ENCODE measurements at places on chromosomes 7 and 10.

DNA sequence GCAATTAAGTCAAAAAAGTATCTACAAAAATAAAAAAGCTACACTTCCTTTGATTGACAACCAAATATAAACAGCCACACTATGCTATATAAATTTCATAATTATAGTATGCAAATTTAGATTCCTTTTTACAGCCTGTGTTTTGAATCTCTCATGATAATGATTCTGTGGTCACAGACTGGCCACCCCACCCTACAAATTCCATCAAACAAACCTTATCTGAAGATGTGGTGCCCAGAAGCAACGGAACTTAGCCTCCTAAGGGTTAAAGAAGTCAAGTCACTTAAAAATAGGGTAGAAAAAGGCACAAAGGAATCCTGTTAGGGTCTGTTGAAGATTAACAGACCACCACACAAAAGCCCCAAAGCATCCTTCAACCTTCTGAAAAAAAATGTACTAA is 351.8 kb downstream of the INHBA start:
- DNase-seq, result no peak

DNA sequence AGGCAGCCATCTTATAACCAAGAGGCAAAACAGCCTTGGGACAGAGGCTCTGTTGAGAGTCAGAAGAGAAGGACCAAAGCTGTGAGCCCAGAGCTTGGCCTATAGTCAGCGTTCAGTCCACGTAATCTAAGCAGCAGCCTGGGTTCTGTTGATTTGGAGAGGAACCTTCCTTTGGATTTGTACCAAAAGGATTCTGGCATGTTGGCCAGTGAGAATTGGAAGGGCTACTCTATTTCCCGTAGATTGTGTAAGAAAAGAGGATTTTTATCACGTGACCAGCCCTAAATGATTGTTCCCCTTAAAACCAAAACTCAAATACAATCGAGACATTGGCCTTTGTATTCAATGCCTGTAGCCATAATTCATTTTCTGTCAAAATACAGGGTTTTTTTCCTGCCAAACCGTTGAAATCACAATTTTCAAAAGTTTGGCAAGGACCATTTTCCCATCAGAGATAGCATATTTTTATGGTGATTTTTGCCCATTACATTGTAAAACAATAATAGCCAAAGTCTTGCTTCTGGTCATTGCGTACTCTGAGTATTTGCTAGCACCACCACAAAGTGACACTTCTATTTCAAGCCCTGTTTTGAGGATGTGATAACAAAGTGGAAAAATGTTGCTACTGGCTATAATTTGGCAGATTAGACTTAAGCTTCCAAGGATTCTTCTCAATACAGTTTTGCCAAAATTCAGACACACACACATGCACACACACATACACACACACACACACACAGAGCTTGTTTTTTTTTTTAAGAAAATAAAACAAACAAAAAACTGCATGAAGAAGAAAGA is 23.1 kb upstream of the BMPER start:
- DNase-seq, result no peak

DNA sequence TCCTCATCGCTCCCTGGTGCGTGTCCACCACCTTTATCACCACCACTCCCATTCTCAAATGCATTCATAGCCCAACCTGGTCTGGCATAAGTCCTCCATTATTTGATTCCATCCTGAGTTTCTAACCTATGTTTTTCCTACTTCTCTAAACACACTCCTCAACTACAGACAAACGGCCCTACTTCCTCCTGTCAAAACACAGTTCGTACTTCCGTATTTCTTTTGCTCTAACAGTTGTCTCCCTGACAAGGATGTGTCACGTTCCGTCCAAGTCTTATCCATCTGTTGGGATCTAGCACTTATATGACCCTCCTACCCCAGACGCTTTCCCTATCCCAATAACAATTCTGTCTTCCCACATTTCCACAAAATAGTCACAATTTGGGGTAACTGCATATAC is 46.8 kb downstream of the DOCK4 start:
- DNase-seq, result no peak

GRCh38 chr7:1700536-1701333 is 30.7 kb downstream of the ELFN1 start:
- no peak for DNase-seq

DNA sequence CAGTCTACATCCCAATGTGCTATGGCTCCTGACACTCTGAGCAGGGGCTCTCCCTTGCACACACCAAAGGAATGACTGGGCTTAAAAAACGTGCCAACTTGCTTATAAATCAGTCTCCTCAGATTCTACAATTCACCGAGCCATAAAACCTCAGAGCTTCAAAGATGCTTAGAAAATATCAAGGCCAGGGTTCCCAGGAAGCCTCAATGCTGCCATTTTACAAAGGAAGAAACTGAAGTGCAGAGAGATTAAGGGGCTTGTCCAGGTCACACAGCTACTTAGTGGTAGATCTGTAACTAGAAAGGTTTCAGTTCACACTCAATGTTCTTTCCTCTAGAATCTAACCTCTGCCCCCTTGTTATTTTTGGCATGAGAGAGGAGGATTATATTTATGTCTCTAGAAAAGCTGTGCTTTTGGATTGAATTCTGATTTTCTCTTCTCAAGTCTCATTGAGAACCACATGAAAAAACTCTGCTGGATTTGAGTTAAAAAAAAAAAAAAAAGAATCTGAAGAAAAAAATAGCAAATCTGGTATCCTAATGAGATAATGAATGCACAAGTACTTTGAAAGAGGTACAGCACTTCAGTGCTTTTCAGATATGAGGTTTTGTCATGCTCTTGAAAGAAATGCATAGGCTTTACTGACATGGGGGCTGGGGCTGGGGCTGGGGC is 22.3 kb upstream of the TSPAN33 start:
- no peak for DNase-seq

Data from activated CD4-positive, alpha-beta T cell treated with anti-CD3 and anti-CD28 coated beads for 48 hours (primary cell).